ENCODE measurements at places on chromosomes 4 and X. TPM values are rescaled to one million over a fixed set of nuclear protein-coding genes. Genes with fewer than 3 reads are reported as not detected.

Gene PRR32
- total RNA-seq: not detected

Gene SLC6A8
- total RNA-seq: 12.2 TPM

Gene PLAC8
- total RNA-seq: not detected

Gene AGA
- 26.3 TPM for total RNA-seq

Gene GK2
- not detected for total RNA-seq

Gene PDGFRA
- total RNA-seq: 208 TPM

Gene SLC4A4
- total RNA-seq: 12.5 TPM

Gene TAF7L
- 0.32 TPM for total RNA-seq

Gene CCDC120
- total RNA-seq: 0.86 TPM

Gene ASIC5
- total RNA-seq: not detected

Gene GPC3
- 0.32 TPM for total RNA-seq

Gene MAGEC3
- total RNA-seq: not detected

Gene HSFX1
- total RNA-seq: 0.43 TPM

Gene UGT2B11
- total RNA-seq: not detected

Gene INTS6L
- total RNA-seq: 8.2 TPM

Gene RRH
- not detected for total RNA-seq

Gene SORBS2
- 1.7 TPM for total RNA-seq

Gene CENPVL2
- not detected for total RNA-seq

Gene STBD1
- total RNA-seq: 5.8 TPM

Gene SERPINA7
- not detected for total RNA-seq

Gene SUPT20HL1
- total RNA-seq: not detected

Gene MCUB
- 10.0 TPM for total RNA-seq

Gene GPR119
- total RNA-seq: not detected

Gene ARX
- total RNA-seq: not detected

Gene KLB
- not detected for total RNA-seq

Gene FUNDC1
- 13.5 TPM for total RNA-seq

Gene TRIM75
- total RNA-seq: 0.32 TPM

Gene UGT2B10
- total RNA-seq: not detected

Gene CDX4
- not detected for total RNA-seq

Gene SORCS2
- total RNA-seq: under 0.01 TPM

Gene TCEAL2
- not detected for total RNA-seq

Gene DTHD1
- total RNA-seq: not detected

Gene GLRA2
- not detected for total RNA-seq

Gene EGFL6
- total RNA-seq: 0.32 TPM

Gene TEX13C
- total RNA-seq: not detected

Gene LRRC66
- 0.32 TPM for total RNA-seq

Gene NDST3
- 0.32 TPM for total RNA-seq

Gene XPNPEP2
- not detected for total RNA-seq

Gene PCDH7
- total RNA-seq: 53.1 TPM

Gene SMS
- 133 TPM for total RNA-seq

Gene PHOX2B
- total RNA-seq: not detected

Gene PROM1
- under 0.01 TPM for total RNA-seq

Gene STPG2
- 0.32 TPM for total RNA-seq

Gene ADH5
- 252 TPM for total RNA-seq

Gene PNMA3
- under 0.01 TPM for total RNA-seq

Gene SCML2
- 1.7 TPM for total RNA-seq

Gene ZNF718
- total RNA-seq: 8.2 TPM

Gene MAOA
- total RNA-seq: 2.6 TPM

Gene CXCL6
- total RNA-seq: 0.64 TPM

Gene FATE1
- total RNA-seq: not detected

Gene NSG1
- total RNA-seq: 0.86 TPM

Gene TRPC3
- total RNA-seq: 1.3 TPM

Gene PF4V1
- total RNA-seq: not detected

Gene FREM3
- total RNA-seq: not detected
